MCF 10A (cell line): ENCODE measurements at places on chromosomes 5 and 9. TPM values are rescaled to one million over a fixed set of nuclear protein-coding genes. Genes with fewer than 3 reads are reported as not detected.
A peak's percentile ranks its signal among the peaks of the same experiment; 100 is the strongest.

- no peak overlapping the region for H3K27ac ChIP-seq
- DNase-seq, result no peak
- H3K27me3 ChIP-seq, result no peaks in the 10 kb centered on the region
- no peak overlapping the region for H3K4me3 ChIP-seq
- peaks cover 18% of the 10 kb centered on the region for H3K36me3 ChIP-seq
- H3K4me1 ChIP-seq, result peaks cover 4% of the 10 kb centered on the region
These were observed 20.2 kb downstream of the EXD3 start for GRCh38 chr9:137402746-137403145.

DNA sequence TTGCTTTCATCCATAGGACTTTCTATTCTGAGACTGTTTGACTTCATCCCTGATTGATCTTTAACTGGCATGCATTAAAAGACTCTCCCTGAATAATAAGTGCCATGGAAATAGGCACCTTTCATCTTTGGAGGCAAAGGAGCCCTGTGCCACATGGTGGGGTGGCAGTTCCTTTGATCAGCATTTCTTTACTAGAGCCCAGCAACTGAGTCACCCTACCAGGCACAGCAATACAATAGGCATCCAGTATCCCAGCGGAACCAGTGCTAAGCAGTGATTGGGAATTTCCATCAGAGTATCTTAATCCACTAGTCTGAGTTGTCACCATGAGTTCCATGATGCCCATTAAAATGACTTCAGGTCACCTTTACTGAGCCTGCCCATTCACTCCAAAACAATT lies 476.1 kb upstream of the MPDZ start:
- no peak overlapping the region for H3K27ac ChIP-seq
- H3K4me3 ChIP-seq, result no peak overlapping the region
- no peaks in the 10 kb centered on the region for H3K36me3 ChIP-seq
- no peaks in the 10 kb centered on the region for H3K4me1 ChIP-seq

- H3K36me3 ChIP-seq, result peaks cover 6% of the 10 kb centered on the region
- no peaks in the 10 kb centered on the region for H3K27me3 ChIP-seq
- no peak overlapping the region for H3K4me3 ChIP-seq
- peak; percentile 27 for DNase-seq
- no peak overlapping the region for H3K27ac ChIP-seq
- peaks cover 32% of the 10 kb centered on the region for H3K4me1 ChIP-seq
These were observed 113.3 kb downstream of the ADRB2 start for GRCh38 chr5:148939676-148940075.

DNA sequence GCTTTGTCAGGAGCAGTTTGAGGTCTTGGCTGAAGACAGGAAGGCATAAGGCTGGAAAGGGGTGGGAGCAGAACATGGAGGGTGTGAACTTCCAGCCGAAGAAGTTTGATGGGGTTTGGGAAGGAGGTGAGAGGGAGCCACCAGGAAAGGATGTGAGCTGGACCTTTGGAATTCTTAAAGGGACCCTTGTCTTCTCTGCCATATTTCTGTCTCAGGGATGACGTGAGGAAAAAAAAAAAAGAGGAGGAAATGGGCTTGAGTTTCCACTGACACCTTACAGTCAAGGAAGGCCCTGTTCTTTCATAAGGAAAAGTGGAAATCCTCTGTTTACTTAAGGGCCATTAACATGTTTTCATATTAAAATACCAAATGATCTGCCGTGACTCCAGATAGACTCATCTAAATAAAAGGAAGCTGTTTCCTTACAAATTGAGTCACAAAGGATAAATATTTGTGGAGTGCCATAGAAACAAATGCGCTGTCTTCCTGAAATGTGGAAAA lies 132.1 kb downstream of the PALM2AKAP2 start:
- H3K27me3 ChIP-seq, result no peaks in the 10 kb centered on the region
- no peak overlapping the region for H3K27ac ChIP-seq
- DNase-seq, result no peak
- peaks cover 1% of the 10 kb centered on the region for H3K4me1 ChIP-seq
- H3K36me3 ChIP-seq, result no peaks in the 10 kb centered on the region
- no peak overlapping the region for H3K4me3 ChIP-seq

DNA sequence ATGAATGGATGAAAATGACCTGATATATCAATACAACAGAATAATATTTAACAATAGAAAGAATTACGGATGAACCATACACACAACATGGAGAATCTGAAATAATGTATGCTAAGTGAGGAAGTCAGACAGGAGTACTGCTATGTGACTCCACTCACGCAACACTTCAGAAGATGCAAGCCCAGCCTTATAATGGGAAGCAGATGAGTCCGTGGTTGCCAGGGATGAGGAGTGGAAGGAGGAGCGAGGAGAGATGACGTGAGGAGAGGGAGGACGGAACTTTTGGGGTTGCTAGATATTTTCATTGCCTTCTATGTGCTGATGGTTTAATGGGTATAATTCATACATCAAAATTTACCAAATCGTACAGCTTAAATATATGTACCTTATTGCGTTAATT lies 55.4 kb upstream of the ERCC6L2 start:
- H3K27ac ChIP-seq, result no peak overlapping the region
- H3K36me3 ChIP-seq, result no peaks in the 10 kb centered on the region
- no peaks in the 10 kb centered on the region for H3K27me3 ChIP-seq
- H3K4me3 ChIP-seq, result no peak overlapping the region

DNA sequence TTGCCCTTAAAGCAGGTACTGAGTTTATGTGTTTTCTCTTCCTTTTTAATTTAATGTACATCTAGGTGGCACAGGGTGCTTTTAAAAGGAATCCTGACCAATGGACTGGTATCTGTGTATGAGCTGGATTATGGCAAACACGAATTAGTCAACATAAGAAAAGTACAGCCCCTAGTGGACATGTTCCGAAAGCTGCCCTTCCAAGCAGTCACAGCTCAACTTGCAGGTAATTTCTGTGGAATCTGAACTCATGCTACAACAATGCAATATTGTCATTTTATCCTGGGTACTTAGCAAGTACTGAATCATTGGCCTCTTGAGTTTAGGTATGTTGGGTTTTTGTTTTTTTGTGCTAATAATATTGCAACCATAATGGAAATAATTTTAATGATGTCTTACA lies 14.4 kb upstream of the TMOD1 start:
- H3K4me1 ChIP-seq, result no peaks in the 10 kb centered on the region
- no peaks in the 10 kb centered on the region for H3K27me3 ChIP-seq
- no peak overlapping the region for H3K27ac ChIP-seq
- no peak overlapping the region for H3K4me3 ChIP-seq

GRCh38 chr9:128600099-128600498 lies 47.7 kb downstream of the SPTAN1 start:
- no peaks in the 10 kb centered on the region for H3K27me3 ChIP-seq
- no peak overlapping the region for H3K4me3 ChIP-seq
- DNase-seq, result no peak
- no peak overlapping the region for H3K27ac ChIP-seq

- H3K36me3 ChIP-seq, result no peaks in the 10 kb centered on the region
- H3K27ac ChIP-seq, result no peak overlapping the region
- DNase-seq, result no peak
- no peaks in the 10 kb centered on the region for H3K4me1 ChIP-seq
These were observed 5.1 kb downstream of the SLC25A48 start for GRCh38 chr5:135839566-135839965.

DNA sequence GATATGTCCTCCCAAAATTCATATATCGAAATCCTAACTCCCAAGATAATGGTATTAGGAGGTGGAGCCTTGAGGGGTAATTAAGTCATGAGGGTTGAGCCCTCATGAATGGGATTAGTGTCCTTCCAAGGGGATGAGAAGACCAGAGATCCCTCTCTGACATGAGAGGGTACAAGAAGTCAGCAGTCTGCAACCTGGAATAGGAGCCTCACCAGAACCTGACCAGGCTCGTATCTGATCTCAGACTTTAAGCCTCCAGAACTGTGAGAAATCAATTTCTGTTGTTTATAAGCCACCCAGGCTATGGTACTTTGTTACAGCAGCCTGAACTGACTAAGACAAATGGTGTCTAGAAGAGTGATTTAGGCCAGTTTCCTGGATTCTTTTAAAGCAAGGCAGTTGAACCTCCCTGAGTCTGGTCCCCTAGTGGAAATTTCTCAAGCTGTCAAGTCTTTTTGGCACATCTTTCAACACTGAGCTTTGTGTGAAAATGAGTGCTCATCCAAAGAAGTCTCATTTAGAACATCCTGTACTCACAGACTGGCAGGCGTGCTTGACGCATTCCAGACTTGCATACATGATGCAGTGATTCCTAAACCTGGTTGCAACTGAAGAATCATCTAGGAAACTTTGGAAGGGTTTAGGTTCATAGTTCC lies 254.8 kb upstream of the PPP1R2B start:
- peaks cover 6% of the 10 kb centered on the region for H3K4me1 ChIP-seq
- DNase-seq, result no peak
- no peak overlapping the region for H3K27ac ChIP-seq
- no peak overlapping the region for H3K4me3 ChIP-seq
- no peaks in the 10 kb centered on the region for H3K36me3 ChIP-seq

DNA sequence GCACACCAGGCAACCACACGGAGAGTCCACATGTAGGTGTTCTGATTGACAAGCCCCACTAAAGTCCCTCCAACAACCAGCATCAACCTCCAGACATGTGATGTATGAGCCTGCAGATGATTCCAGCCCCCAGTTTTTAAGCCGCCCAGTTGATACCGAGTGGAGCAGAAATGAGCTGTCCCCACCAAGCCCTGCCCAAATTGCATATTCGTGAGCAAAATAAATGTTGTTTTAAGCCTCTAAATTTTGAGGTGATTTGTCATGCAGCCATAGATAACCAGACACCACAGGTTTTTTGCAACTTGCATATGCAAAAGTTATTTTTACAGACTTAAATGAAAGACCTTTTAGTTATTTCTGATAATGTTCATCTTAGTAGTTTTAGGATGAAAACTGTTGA lies 187.7 kb downstream of the PIK3R1 start:
- no peak overlapping the region for H3K4me3 ChIP-seq
- H3K27me3 ChIP-seq, result no peaks in the 10 kb centered on the region
- no peaks in the 10 kb centered on the region for H3K36me3 ChIP-seq
- H3K27ac ChIP-seq, result no peak overlapping the region

Gene LRRC19
- total RNA-seq, result not detected in 2 replicates

Gene CNOT6
- 67.0 and 73.1 TPM in 2 replicates for total RNA-seq

Gene GDNF
- total RNA-seq, result not detected in 2 replicates

Gene CDC14B
- 7.0 and 9.3 TPM in 2 replicates for total RNA-seq

Gene SURF4
- 198 and 226 TPM in 2 replicates for total RNA-seq

Gene NOTCH1
- 37.5 and 53.4 TPM in 2 replicates for total RNA-seq

Gene CCDC171
- total RNA-seq, result 1.7 and 1.8 TPM in 2 replicates
